Stimulated activated CD8-positive, alpha-beta memory T cell treated with anti-CD3 and anti-CD28 coated beads, Interleukin-7, amount 100 ng/mL, for 1 hour (primary cell): ENCODE measurements at places on chromosomes 3 and 15.

DNA sequence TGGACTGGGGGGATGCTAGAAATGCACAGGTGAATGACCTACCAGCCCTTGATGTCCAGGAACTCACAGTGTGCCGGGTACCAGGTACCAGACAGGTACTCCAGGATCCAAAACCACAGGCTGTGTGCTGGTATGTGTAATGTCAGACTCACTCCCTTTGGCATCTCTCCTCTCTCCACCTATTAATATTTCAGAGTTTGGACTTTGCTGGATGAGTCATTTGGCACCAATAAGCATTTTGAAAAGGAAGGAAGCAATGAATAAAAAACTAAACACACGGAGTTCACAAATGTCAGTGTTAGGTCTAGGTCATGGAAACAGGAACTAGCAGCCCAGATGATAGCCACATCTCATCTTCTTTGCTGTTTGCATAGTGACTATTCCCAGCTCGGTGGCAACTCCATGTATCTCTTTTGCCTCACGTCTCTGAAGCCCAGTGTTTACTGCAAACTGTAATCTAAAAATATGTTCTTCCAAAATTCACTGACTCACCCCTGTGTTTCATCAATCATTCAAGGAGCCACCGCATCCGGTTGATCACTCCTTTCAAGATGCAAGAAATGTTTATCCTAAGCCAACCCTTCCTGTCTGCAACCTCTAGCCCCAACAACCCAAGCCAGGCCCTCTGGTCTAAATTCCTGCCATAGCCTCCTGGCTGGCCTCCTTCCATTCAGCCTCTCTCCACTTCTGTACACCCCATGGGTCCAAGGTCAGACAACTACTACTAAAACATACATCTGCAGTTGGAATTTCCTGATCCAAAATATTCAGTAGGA lies 8.4 kb downstream of the ITGB5 start:
- DNase-seq, result no peak

GRCh38 chr3:13623101-13623654 lies 74.3 kb downstream of the FBLN2 start:
- DNase-seq, result no peak

- no peak for DNase-seq
Observed at GRCh38 chr3:29924783-29925561, 644.1 kb downstream of the RBMS3 start.

- DNase-seq, result no peak
Observed at GRCh38 chr3:195194559-195195206, 76.3 kb downstream of the XXYLT1 start.

DNA sequence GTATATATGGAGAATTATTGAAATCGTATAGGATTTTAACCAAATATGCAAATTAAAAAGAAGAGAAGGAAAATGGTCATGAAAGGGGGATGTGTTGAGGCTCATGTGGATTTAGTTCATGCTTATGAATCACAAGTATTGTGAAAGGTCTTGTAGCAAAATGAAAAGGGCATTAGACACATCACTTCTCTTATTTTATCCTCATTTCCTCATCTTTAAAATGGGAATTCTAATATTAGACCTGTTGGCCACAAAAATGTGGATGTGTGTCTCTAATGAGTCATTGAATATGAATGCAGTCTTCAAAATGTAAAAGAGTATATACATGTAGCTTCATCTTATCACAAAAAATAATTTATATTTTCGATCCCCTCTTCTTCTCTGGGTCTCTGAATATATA lies 14.9 kb upstream of the ALCAM start:
- no peak for DNase-seq

DNA sequence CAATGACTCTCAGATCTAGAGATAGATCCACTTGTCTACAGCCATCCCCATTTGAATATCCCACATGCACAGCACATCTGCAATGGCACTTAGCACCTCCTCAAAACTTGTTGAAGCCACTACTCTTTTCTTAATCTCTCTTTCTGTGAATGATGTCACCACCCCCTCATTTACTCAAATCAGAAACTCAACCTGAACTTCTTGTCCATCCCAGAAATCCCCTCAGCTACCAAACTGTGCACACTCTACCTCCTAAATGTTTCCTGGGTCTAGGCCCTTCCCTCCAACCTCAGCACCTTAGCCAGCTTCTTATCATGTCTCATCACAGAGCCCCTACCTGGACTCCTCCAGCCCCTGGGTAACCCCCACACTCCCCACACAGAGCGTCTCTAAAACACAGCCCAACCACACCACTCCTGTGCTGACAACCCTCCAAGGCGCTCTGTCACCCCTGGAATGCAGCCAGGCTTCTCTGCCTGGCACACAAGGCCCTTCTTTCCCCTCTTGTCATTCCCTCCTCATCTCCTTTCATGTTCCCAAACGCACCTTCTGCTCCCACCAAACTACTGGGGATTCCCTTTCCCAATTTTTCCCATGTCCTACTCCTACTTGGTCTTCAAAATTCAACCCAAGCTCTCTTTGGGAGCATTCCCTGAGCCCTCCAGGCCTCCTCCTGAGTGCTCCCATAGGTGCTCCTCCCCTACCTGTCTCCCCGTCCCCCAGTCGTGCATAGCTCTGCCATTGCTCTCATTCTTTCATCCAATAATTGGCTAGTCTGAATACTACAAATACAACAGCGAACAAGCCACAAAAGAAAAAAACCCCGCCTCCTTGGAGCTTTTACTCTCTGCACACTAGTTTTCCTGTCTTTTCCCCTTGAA lies 39.8 kb upstream of the ZBTB38 start:
- DNase-seq, result no peak

DNA sequence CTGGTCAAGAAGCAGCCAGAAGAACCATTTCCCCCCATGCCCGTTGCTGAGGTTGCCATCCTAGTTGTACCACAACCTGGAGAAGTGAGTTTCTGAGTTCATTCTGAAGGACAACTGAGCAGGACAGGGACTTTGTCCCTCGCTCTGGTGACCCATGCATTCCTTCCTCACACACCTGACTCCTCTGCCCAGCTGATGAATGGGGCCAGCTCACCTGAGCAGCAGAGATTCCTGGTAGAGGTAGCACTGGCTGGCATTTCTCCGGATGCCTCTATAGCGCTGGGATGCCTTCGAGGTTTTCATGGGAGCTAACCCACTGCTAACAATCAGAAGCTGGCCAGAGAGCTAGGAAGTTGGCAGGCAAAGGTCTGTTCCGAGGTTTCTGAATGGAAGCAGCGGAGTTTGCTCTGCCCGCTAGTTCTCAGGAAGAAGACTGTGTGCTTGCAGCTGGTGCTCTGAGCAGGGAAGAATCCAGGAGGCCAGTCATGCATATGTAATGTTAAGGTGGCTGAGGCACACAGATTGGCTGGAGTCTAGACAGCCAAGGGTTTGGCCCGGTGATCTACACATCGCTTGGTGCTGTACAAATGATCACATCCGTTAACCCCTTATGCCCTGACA lies at the start of gene TMC3:
Gene TMC3 (minus strand): TSS at position 439 of the 621 bp plus-strand sequence. CDS start 136 bp downstream, at position 303.
- DNase-seq, result no peak

DNA sequence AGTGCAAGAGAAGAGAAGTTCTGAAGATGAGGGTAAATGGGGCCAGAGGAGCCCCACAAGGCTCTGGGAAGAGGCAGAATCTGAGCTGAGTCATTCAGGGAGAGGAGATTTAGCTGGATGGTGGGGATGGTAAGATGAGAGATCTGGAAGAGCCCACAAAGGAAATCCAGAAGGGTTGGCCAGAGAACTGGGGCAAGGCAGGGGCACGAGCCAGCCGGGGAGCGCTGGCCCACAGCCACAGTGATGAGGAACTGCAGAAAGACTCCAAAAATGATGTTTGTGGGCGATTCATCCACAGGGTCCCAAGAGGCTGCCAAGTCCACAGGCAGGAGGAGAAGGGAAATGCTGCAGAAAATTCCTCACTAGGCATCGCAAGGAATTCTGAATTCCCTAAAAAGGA lies 75.9 kb upstream of the ATP2B2 start:
- no peak for DNase-seq

GRCh38 chr3:122350814-122351418 lies 25.9 kb downstream of the CSTA start:
- no peak for DNase-seq
